HL-60 (cell line): ENCODE measurements at places on chromosomes 3 and 15.

DNA sequence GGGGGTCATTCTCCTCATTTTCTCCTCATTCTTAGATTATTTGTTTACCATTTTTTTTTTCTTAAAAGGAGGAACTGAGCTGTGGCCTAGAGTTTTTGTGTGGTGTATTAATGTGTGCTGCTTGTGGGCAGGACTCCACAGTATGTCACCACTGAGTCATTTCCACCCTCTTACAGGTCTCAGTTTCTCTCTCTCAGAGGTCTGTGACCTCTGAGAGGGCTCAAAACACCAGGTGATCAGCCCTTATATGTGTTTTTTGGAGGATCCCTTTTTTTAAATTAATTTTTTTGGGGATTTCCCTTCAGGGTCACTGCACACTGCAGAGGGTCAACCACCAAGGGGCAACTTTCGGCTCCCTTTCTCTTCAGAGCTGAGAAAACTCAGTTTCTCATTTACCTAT is 166.4 kb downstream of the SUCNR1 start:
- no peak for DNase-seq

- DNase-seq, result no peak
Observed at GRCh38 chr15:87743562-87743961, 513.0 kb downstream of the NTRK3 start.

DNA sequence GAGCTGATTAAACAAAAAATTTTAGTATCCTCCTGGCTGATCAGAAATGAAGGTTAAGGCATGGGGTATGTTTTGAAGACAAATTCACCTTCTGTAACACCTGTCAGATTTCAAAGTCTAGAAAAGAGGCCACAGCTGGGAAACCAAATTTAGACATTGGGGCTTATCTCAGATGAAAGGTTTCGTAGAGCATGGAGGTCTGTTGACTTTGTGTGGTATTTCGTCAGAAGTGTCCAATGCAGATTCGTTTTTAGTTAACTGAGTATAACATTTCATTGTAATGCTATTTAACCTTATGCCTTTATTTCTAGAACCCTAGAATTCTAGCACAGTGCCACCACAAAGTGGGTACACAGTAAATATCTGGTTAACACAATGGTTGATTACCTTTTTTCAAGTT is 61.7 kb downstream of the FNDC3B start:
- DNase-seq, result no peak

DNA sequence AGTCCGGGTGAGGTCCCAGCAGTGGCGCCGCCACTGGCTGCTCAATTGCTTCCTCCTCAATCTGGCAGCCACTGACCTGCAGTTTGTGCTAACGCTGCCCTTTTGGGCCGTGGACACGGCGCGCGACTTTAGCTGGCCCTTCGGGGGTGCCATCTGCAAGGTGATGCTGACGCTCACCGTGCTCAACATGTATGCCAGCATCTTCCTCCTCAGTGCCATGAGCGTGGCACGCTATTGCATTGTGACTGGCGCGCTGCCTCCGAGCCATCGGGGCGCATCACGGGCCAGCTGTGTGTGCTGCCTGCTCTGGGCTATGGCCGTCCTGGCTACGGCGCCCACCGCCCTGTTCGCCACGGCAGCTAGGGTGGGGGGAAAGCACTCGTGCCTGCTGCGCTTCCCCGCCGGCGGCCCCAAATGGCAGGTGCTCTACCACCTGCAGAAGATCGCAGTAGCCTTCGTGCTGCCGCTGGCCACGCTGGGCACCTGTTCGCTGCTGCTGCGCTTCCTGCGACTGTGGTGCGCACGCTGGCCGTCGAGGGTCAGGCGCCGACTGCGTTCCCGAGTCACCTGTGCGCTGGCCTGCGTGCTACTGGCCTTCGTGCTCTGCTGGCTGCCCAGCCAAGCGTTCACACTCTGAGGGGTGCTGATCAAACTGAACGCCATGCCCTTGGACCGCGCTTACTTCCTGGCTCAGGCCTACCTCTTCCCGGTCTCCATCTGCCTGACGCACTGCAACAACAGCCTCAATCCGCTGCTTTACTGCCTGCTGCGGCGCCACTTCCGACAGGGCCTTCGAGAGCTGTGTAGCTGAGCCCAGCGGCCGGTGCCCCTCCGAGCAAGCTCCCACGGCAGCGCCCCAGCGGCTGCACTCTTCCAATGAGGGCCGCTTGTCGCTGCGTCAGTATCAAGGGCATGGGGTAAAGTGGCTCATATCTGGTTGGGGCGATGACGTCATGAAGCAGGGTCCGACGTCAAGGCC is 20.3 kb upstream of the ADAMTS7 start:
- no peak for DNase-seq

DNA sequence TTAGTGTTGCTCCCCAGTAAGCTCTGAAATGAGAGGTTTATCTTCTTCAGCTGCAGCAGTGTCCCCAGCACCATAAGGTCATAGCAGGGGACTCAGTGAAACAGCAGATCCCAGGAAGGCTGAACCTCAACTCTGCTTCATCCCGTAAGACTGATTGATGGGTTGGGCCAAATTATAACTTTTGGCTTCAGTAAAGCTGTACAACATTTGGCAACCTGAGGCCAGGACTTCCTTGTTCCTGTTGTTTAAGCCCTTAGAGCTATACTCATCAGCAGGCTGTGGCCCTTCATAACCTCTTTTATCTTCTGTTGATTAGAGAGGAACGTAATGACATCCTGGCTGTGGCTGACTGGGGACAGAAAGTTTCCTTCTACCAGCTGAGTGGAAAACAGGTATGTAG is 29.0 kb downstream of the IFT122 start:
- DNase-seq, result no peak

- DNase-seq, result peak; percentile 20
Observed at GRCh38 chr3:11845651-11846050, 1.0 kb downstream of the TAMM41 start.

- DNase-seq, result no peak
Observed at GRCh38 chr15:60299452-60300047, 98.2 kb downstream of the ANXA2 start.

DNA sequence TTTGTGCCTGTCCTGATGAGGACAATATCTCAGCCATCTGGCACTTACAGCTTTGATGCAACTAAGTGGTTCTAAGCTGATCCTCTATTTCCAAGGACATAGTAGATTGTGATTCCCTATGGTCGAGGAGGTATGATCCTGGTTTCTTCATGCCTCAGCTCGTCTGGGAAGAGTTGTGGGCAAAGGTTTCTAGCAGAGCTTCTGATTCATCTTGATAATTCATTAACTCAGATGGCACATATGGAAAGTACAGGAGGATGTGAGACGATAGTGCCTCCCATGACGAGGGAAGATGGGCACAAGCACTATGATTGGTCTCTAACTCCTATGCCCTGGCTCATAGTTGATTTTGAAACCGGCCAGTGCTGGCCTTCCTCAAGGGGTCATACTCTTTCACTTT is 334.2 kb upstream of the SEMA6D start:
- DNase-seq, result no peak

- no peak for DNase-seq
Observed at GRCh38 chr3:167862104-167862730, 126.7 kb downstream of the SERPINI1 start.

DNA sequence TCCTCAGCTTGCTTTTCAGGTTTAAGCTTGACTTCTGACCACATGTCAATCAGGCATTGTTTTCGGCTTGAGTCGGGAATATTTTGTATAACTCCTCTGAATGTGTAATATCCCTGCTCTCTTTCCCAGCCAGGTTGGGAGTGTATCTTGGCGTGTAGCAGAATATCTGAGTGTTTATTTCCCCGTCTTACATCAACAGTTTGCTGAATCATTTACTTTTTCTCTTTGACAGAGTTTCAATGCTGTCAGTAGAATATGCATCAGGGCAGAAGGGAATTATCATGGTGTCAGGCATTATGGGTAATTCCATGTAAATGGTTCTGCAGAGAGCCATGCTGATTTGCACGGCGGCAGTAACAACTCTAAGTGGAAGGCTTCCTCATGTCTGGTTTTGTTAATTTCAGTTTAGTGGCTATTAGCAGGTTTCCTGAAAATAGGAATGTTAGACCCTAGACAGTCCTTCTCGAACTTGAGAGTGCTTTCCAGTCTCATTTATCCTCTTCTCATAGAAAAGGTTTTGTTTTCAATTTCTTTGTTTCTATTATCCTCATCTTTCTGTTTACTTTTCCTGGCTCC is 566.3 kb downstream of the AGBL1 start:
- DNase-seq, result no peak

- DNase-seq, result no peak
Observed at GRCh38 chr3:98361289-98361688, 7.6 kb downstream of the OR5K4 start.

- no peak for DNase-seq
Observed at GRCh38 chr3:112261742-112262141, 32.3 kb downstream of the SLC9C1 start.

- no peak for DNase-seq
Observed at GRCh38 chr3:163768048-163768447, 1310.2 kb downstream of the SI start.

DNA sequence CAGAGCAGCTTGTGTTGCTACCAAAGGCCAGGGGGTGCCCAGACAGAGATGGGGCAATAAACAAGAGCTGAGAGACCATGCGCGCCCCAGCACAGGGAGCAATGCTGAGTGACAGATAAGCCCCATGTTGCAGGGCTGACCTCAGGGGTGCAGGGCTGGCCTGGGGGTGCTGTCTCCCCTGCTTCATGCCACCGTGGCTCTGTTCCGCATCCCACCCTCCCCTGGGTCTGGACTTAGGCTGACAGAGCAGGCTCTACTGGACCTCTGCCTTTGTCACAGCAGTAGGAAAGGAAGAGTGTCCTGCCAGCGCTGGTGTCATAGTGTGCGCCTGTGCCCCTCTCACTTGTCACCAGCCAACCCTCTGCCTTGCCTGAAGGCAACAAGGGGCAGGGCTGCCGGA is 67.4 kb upstream of the IQSEC1 start:
- DNase-seq, result no peak

DNA sequence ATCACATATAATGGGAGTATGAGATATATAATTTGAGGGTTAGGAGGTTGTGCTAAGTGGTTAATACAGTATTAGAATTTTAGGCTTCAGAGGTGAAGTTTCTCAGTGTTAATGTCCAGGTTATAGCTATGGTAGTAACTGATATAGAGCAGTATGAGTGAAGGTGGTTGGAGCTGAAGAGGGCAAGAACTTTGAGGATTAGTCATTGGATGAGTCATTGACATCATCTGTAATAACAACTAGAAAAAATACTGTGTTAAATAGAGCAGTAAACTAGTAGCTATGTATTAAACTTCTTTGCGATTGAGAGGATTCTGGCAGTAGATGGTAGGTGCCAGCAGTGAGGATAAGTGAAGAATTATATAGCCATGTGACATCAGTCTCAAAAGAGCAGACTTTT is 47.5 kb upstream of the EIF3J start:
- DNase-seq, result no peak

GRCh38 chr15:56978898-56979662 is 60.6 kb downstream of the TCF12 start:
- DNase-seq, result no peak

- no peak for DNase-seq
Observed at GRCh38 chr3:58848826-58849225, 182.3 kb upstream of the FAM3D start.

GRCh38 chr3:26621906-26622620 is 509 bp upstream of the LRRC3B start:
- no peak for DNase-seq

- DNase-seq, result no peak
Observed at GRCh38 chr3:88149101-88149508, 654 bp upstream of the C3orf38 start.

GRCh38 chr15:74709011-74709410 is 13.2 kb upstream of the EDC3 start:
- no peak for DNase-seq

- no peak for DNase-seq
Observed at GRCh38 chr15:41597787-41598186, 38.8 kb downstream of the TYRO3 start.

GRCh38 chr3:81086348-81086747 is 675.1 kb downstream of the GBE1 start:
- DNase-seq, result no peak

- DNase-seq, result no peak
Observed at GRCh38 chr3:194064380-194065332, 71.3 kb upstream of the HES1 start.

GRCh38 chr3:195165790-195166189 is 105.2 kb downstream of the XXYLT1 start:
- no peak for DNase-seq

GRCh38 chr3:196985954-196986885 is 17.6 kb upstream of the PIGZ start:
- no peak for DNase-seq

DNA sequence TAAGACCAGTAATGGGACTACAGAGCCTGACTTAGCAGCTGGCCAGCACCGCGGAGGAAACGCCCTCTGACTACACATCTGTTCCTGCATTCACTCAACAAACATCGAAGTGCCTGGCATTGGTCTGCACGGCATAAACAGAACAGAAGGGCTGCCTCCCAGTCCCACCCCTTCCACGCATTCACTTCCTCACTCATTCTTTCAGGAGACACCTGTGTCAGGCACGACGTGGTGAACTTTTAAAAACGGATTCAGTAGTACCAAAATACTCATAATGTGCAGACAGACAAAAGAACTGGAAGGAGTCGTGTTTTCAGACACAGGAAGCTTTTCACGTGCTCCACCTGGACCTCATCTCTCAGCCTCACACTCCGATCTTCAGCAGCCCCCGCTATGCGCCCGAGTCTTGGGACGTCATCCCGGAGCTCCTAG is 123.3 kb downstream of the XXYLT1 start:
- no peak for DNase-seq

DNA sequence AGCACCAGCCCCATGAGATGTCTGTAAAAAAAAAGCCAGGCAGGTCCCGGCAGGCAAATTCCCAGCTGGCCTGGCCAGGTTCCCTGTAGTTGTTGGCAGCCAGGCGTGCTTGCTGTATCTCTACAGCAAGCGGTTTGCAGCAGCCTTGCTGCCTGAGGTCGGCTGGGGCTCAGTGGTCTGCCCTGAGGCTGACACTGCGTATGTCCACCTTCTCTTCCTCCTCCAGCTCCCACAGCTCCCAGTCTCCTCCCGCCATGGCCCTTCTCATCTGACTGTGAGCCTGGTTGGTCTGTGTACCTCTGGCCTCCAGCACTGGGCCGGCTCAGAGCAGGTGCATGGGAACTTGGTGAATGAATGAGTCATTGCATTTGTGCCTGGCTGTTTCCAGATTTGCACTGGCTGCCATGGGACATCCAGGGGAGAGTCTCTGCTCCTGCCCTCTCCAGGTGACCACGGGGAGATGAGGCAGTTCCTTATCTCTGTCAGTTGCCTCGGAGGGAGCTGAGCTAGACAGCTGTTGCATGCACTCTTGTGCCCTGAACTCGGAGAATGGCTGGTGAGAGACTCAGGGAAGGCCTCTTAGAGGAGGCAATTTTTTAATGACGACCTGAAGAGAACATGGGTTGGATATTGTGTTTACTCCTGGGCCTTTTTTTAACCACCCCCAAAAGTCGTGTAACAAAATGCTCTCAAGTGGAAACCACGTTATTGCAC is 43.0 kb downstream of the SPSB4 start:
- no peak for DNase-seq

GRCh38 chr15:48721061-48721810 is 75.7 kb upstream of the FBN1 start:
- no peak for DNase-seq

DNA sequence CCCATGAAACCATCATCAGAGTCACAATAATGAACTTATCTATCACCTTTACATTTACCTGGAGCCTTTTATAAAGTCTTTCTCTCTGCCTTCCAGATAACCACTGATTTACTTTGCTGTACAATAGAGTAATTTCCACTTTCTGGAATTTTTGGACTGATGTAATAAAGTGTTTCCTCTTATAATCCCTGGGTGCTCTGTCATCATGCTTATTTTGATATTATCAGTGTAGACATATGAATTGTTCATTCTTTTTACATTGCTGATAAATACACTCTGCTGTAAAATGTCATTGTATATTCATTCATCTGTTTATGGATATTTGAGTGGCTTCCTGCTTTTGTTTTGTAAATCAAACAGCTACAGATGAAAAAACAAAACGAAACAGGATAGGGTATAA is 27.0 kb upstream of the IREB2 start:
- no peak for DNase-seq
